ENCODE measurements at places on chromosomes 13 and 19. TPM values are rescaled to one million over a fixed set of nuclear protein-coding genes. Genes with fewer than 3 reads are reported as not detected.

DNA sequence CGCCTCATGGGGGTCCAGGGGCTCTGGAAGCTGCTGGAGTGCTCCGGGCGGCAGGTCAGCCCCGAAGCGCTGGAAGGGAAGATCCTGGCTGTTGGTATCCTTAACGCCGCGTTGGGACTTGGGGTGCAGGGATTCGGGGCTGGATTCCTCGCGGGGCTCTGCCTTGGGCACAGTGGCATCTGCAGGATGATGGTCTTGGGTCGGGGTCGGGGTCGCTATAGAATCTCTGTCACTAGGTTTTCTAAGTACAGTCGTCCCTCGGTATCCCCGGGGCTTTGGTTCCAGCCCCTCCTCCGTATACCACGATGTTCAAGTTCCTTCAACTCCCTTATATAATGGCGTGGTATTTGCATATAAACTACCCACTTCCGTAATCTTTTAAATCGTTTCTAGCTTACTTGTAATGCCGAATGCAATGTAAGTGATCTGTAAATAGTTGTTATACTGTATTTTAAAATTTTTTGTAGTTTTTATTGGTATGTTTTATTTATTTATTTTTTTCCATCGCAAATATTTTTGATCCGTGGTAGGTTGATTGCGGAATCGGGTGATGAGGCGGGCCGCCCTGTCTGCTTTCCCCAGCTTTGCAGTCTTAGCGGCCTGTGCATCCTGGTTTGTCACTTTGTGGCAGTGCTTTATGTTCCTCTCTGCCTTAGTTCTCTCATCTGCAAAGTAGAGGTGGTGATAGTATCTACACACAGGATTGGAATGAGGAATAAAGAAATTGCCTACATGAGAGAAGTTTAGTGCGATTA, 606 bp downstream of the ERCC5 start:
- peak; percentile 55 for DNase-seq

Gene KLK7
- total RNA-seq: not detected

DNA sequence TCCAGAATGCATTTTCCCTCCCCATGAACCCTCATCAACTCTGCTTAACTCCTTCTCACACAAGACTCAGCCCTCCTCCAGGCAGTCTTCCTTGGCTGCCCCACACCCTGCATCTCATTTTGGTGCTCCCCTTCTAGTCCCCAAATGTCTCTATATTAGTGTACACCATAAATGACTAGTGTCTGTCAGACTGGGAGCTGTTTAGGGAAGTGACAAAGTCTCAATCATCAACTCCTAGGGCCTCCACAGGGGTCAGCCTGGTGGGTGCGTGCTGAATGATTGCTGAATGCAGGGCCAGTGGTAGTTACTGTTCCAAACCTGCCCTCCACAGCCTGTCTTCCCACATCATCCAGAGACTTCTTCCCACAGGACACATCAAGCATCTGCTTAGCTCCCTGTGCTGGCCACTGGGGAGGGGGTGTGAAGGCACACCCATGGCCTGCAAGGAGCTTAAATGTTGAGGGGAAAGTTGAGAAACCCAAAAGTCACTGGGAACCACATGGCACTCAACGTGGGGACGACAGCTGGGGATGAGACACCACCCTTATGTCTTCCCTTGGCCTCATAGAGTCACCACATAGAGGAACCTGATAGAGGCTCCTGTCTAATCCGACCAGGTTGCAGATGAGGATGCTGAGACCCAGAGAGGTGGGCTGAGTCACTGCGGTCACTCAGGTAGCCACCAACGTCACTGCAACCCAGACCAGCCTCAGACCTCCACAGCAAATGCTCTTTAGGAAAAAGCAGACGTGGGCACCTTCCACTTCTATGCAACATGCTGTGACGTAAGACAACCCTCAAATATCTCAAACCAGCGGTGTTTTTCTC, 79.3 kb upstream of the TM9SF2 start:
- no peak for DNase-seq

Gene FUT1
- total RNA-seq: under 0.01 TPM

Gene SHD
- total RNA-seq: not detected

GRCh38 chr19:10271543-10272086, 695 bp downstream of the ICAM1 start:
- DNase-seq: no peak

DNA sequence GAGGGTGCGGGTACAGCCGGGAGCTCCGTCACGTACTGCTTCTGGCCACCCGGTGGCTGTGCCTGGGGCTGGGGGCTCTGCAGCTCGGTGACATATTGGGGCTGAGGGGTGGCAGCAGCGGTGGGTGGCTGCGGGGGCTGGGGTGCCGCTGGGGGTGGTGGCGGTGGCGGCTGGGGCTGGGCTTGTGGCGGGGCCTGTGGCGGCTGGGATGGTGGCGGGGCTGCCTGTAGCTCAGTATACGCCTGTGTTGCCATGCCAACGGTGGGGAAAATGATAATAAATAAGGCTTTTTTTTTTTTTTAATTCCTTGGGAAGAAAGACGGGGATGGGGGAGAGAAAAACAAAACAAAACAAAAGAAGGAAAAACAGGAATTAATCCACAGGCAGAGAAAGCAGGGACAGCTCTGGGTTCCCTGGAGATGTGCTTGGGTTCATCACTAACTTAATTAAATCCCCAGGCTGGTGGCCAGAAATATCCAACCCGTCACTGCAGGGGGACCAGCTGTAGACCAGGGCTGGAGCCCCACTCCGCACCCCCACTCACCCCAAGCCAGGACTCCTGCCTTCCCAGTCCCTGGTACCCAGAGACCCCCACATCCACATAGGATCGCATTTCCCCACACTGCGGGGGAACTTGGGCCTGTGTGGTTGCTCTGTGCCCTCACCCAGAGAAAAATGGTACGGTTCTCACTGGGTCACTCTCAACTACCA, 12.4 kb downstream of the RFX1 start:
- DNase-seq: no peak

DNA sequence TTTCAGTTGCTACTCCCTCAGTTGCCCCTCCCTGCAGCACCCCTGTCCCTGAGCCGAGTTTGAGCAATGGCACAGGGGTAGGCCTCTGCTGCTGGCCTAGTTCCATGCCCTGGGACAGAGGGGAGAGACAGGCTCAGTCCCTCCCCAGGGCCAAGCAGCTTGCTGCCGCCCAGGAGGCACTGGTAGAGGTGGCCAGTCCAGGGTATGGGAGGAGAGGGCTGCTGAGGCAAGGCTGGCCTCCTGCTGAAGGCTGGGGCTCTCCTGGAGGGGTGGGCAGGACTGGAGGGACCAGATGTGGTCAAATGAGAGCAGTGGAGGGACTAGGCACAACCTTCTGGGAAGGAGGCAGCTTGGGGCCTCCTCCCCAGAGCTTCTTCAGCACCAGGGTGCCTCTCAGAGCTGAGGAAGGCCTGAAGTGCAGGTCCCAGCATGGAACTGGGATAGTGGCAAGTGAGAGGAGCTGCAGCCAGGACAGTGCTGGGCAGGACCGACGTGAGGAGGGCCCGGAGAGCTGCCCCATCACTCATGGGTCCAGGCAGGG, 29.8 kb upstream of the VSTM2B start:
- DNase-seq: no peak

DNA sequence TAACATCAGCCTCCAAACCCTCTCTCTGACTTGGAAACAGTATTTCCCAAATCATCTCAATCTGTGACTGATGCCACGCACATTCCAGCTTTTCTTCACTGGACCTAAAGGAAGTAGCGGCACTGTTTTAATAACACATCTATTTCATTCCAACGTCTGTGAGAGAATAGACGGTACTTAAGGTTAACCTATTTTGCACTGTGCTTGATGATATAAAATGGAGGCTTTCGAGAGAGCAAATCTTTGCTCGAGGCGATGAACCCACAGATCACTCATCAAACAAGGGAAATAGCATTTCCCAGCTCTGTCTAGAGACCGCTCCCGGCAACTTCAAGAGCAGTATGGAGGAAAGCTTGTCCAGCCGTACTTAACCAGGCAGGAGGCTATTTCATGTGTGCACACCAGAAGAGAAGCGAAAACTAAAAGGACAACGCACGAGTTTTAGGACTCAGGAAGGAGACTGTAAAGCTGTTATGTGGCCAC, 2.9 kb downstream of the UBL3 start:
- peak; percentile 69 for DNase-seq

- no peak for DNase-seq
Measured at GRCh38 chr13:95571941-95572340, 19.4 kb downstream of the CLDN10 start.

DNA sequence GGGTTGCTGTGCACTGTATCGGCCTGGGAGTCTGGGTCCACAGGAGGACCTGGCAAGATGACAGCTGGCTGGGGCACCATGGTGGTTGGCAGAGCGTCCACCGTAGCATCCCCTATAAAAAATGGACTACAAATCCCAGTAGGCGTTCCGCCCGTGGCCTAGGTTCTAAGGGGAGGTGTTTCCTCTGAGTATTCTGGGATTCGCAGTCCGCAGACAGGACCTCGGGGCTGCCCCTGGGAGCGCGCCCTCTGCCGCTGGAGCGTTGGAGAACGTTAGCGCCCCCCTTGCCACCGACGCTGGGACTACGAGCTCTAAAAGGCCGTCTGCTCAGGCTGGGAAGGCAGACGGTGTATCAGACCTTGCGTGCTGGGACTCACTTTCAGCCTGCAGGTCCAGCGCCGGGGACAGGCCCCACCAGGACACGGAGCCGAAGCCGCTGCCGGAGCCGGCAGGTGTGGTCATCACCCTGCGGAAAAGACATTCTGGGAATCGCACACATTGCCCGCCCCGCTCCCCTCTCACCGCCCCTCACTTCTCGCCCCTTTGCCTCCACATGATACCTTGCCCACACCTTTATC, 372 bp downstream of the DNAAF3 start:
- peak; percentile 65 for DNase-seq

DNA sequence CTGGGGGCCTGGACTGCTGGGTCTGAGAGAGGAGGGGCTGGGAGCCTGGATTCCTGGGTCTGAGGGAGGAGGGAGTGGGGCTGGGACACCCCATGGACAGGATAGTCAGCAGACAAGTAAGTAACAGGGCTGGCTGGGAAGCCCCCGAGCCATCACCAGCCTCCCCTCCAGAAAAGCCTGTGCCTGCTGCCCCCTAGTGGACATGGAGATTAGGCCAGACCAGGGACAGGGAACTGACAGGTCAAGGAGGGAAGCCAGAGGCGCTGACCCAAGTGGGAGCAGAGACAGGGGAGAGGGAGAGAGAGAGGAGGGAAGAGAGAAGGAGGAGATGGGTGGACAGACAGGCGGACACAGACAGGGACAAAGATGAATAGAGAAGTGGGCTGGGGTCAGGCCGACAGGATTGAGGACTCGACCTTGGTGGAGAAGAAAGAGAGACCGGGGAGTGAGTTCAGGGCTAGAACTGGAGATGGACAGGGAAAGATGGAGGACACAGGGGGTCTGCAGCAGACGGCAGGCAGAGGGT, 6.7 kb upstream of the ERFL start:
- peak; percentile 57 for DNase-seq

- DNase-seq: peak; percentile 61
Measured at GRCh38 chr13:33250609-33251008, 34.9 kb downstream of the STARD13 start.

GRCh38 chr19:41994521-41994971, 516 bp upstream of the ATP1A3 start:
- DNase-seq: no peak

GRCh38 chr13:28744091-28744536, 25.3 kb upstream of the SLC46A3 start:
- DNase-seq: peak; percentile 95

DNA sequence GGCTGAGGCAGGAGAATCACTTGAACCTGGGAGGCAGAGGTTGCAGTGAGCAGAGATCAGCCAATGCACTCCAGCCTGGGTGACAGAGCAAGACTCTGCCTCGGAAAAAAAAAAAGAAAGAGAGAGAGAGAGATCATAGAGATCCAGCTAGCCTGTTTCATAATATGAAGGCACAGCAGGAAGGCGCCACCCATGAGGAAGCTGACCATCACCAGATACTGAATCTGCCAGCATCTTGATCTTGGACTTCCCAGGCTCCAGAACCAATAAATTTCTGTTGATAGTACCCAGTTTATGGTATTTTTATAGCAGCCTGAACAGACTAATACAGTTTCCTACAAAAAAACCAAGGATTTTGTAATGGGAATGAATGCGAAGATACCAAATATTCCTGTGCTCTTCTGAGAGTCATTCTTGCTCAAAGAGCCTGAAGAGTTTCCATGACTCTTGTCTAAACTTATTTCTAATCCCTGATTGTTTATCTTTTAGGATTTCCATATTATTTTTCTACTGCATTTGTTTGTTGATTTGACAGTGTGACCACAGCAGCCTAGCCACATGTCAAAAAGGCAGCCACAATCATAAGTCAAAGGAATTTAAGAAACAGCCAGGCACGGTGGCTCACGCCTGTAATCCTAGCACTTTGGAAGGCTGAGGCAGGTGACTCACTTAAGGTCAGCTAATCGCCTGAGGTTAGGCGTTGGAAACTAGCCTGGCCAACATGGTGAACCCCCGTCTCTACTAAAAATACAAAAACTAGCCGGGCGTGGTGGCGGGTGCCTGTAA, 37.7 kb upstream of the PDCD5 start:
- peak; percentile 64 for DNase-seq

GRCh38 chr19:42471554-42472249, 29.0 kb upstream of the CXCL17 start:
- peak; percentile 19 for DNase-seq

Gene RFX2
- 6.5 TPM for total RNA-seq

- DNase-seq: no peak
Measured at GRCh38 chr19:29309637-29310036, 96.7 kb upstream of the UQCRFS1 start.

GRCh38 chr13:61592489-61592888, 176.8 kb upstream of the PCDH20 start:
- DNase-seq: no peak

DNA sequence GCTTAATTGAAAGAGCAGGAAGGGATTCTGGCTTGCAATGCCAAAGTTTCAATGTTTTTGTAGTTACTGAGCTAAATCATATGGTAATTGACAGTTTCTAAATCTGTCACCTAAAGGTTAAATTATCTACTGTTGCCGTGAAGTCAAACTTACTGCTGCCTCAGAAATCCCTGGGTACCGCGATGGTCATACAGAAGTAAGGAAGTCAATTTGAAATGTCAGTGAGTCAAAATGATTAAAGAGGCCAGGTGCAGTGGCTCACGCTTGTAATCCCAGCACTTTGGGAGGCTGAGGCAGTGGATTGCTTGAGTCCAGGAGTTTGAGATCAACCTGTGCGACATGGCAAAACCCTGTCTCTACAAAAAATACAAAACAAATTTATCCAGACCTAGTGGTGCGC, 48.8 kb upstream of the TPM4 start:
- no peak for DNase-seq

- no peak for DNase-seq
Measured at GRCh38 chr13:21733475-21734263, 62.8 kb downstream of the FGF9 start.

DNA sequence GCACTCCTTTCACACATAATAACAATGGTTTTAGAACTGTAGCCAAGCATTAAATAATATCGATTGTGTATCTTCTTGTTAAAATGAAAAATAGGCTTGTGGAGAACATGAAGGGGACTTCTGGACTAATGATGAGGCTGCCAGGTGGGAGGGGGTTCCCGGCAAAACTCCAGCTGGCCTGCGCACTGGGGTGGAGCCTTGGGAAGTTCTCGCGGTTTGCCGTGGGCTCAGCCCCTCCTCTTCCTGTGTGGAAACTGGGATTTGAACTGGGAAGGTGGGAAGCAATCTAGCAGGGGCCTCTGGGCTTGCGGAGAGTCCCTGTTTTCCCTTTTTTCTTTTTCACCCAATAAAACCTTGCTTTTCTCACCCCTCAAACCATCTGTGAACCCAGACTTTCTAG, 113.7 kb upstream of the SLITRK1 start:
- DNase-seq: no peak

Measured in fibroblast of villous mesenchyme (primary cell).